ENCODE measurements at places on chromosomes 4 and X.

- no peak for DNase-seq
These were observed 15.2 kb downstream of the GATB start for GRCh38 chr4:151745481-151746231.

GRCh38 chrX:3763111-3763510 lies 49.7 kb upstream of the PRKX start:
- no peak for DNase-seq

DNA sequence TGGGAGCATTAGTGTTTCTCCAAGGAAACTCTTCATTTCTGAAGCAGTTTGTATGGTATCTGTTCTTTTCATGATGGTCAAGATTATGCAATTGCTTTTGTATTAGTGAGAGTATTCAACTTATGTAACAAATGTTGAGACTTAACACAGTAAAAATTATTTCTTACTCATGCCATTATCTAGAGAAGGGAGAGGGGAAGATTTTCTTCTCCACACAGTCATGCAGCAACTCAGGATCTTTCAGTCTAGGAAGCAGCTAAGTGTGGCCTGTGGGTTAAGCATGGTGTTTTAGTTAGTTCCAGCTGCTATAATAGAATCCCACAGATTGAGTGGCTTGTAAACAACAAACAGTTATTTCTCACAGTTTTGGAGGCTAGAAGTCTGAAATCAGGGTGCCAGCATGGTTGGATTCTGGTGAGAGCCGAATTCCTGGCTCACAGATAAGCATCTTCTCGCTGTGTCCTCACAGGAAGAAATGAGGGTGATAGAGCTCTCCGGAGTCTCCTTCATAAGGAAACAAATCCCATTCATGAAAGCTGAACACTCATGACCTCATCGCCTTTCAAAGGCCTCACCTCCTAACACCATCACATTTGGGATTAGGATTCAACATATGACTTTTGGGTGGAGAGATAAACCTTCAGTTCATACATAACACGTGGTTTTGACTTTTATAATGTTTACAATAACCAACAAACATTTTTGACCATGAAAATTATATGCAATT lies 101.2 kb downstream of the FRMPD4 start:
- DNase-seq, result no peak

GRCh38 chrX:283115-283845 lies 2.1 kb downstream of the PLCXD1 start:
- DNase-seq, result peak; percentile 97

- DNase-seq, result peak; percentile 26
These were observed 14.3 kb upstream of the FAM241A start for GRCh38 chr4:112130906-112131305.

- no peak for DNase-seq
These were observed 425.8 kb downstream of the ARAP2 start for GRCh38 chr4:35818520-35818919.

- no peak for DNase-seq
These were observed 19.1 kb downstream of the PRIMPOL start for GRCh38 chr4:184668511-184669114.

DNA sequence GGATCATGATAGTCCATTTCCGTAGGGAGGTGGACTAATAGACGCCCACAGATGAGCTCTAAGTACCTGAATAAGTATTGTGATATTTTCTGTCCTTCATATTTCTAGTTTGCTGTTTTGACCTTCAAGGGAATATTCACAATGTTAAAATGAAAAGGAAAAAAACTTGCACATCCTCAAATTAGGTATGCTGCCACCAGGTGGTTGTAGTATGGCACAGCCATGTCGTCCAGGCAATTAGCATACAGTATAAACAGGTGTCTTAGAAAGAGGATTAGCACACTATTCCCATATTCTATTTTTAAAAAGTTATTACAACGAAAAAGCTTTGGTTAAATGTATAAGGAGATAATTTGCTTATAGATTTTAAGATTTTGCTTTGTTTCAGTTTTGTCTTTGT lies 802.0 kb downstream of the RPA4 start:
- no peak for DNase-seq
